ENCODE measurements at places on chromosomes 13 and 19. TPM values are rescaled to one million over a fixed set of nuclear protein-coding genes. Genes with fewer than 3 reads are reported as not detected.

LYL1 gene
- total RNA-seq = 0.34 TPM

VPS36 gene
- 34.0 TPM for total RNA-seq

SHC2 gene
- total RNA-seq = 0.11 TPM

RXFP2 gene
- total RNA-seq = not detected

PPM1N gene
- 0.80 TPM for total RNA-seq

KLK7 gene
- not detected for total RNA-seq

KLK12 gene
- not detected for total RNA-seq

CEACAM20 gene
- total RNA-seq = not detected

MAST1 gene
- total RNA-seq = 0.11 TPM

ERICH4 gene
- total RNA-seq = not detected

SH2D3A gene
- 1.3 TPM for total RNA-seq

TEX101 gene
- total RNA-seq = not detected

OR10H1 gene
- total RNA-seq = not detected

PGLYRP2 gene
- 0.17 TPM for total RNA-seq

GPC6 gene
- total RNA-seq = 1.1 TPM

KLHL1 gene
- total RNA-seq = not detected

- no peak for DNase-seq
Measured at GRCh38 chr13:98930151-98930591, 47.7 kb downstream of the DOCK9 start.

DNA sequence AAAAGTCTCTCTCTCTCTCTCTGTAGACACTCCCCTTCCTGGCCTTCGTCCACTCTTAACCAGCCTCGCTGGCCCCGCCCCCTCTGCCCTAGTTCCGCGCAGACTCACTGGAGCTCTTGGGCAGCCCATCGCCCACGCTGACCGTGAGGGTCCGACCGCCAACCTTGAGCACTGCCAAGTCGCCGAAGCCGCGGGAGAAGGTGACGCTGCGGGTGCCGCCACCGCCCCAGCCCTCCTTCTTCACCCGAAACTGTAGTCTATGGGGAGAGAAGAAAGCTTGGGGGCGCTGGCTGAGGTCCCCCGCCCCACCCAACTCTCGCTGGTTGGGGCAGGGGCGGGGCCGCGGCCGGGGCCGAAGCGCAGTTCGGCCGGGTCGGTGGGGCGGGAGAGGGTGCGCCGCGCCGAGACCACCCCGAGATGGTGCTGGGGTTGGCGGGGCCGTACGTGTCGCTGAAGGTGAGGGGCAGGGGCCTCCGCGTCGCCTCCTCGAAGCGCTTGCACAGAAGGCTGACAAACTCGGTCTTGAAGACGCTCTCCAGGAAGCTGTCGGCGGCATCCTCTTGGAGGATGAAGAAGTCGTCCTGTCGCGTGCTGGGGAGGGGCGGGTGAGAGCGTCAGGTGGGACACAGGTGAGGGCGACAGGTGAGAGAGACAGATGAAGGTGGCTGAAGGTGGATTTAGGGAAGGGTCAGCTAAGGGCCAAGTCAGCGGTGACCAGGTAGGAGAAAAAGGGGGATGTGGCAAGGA, 12.6 kb upstream of the ZNF414 start:
- peak; percentile 96 for DNase-seq

DNA sequence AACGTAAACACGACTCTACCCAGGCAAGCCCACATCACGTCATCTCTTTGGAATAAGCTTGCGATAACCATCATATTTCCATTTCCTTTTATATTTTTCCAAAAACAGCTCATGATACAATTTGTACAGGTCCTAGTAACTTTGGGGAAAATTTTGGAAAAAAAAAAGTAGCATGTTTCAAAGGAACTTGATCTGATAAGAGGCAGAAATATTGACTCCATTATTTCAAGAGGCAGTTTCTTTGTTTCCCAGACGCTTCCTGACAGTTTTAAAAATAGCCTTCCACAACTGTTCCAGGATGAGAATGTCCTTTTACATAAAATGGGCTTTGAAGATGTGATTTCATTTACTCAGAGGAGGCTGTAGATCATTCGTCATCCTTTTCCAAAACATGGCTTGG, 23.1 kb downstream of the KLF2 start:
- no peak for DNase-seq

- peak; percentile 64 for DNase-seq
Measured at GRCh38 chr13:39417643-39418042, 185.3 kb downstream of the LHFPL6 start.

GRCh38 chr13:85738696-85739320, 60.4 kb downstream of the SLITRK6 start:
- no peak for DNase-seq

DNA sequence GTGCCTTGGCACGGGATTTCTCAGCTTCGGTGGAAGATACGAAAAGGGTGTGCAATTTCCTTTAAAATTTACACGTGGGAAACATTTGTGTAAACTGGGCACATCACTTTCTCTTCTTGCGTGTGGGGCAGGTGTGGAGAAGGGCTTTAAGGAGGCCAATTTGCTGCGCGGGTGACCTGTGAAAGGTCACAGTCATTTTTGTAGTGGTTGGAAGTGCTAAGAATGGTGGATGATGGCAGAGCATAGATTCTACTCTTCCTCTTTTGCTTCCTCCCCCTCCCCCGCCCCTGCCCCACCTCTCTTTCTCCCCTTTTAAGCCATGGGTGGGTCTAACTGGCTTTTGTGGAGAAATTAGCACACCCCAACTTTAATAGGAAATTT, 7.2 kb downstream of the SLITRK5 start:
- no peak for DNase-seq

- DNase-seq = no peak
Measured at GRCh38 chr13:74052402-74052928, 81.7 kb downstream of the KLF12 start.

- DNase-seq = no peak
Measured at GRCh38 chr19:44303320-44303719, 1.5 kb downstream of the ZNF235 start.

- peak; percentile 20 for DNase-seq
Measured at GRCh38 chr13:96544957-96545356, 449.3 kb downstream of the OXGR1 start.

GRCh38 chr19:19559931-19560330, 21.9 kb downstream of the CILP2 start:
- no peak for DNase-seq

GRCh38 chr19:52520013-52520412, 7.5 kb upstream of the ZNF808 start:
- DNase-seq = no peak

- DNase-seq = no peak
Measured at GRCh38 chr19:28359431-28360414, 853.2 kb downstream of the UQCRFS1 start.

GRCh38 chr19:38022791-38023670, 116.0 kb downstream of the SIPA1L3 start:
- DNase-seq = no peak

- no peak for DNase-seq
Measured at GRCh38 chr13:106721599-106721998, 153.7 kb upstream of the ARGLU1 start.

DNA sequence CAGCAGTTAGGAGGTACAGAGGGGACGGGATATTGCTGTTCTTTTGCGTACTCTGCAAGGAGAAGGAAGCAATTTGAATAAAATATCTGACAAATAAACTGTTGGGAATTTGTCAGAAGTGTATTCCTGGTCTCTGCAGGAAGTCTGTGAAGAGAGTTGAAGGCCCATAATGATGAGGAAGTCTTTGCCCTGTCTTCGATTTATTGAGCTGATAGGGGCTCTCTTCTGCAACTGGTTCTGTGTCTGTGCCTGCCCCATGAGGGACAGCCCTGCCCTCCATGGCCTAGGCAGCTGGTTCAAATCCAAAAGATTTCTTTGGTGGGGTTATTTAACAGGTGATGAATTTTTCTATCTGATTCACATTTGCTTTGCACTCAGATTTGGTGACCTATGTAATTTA, 339.7 kb upstream of the EDNRB start:
- DNase-seq = no peak

DNA sequence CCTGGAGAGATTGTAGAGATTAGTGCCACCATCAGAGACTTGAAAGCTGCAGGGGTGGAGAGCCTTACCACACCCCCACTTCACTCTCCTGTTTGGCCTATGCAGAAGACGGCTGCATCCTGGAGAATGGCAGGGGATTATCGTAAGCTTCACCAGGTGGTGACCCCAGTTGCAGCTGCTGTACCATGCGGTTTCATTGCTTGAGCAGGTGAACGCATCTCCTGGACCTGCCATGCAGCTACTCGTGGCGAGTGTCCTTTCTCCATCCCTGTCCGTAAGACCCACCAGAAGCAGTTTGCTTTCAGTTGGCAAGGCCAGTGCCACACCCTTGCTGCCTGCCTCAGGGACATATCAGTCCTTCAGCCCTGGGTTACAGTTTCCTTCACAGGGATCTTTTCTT, 21.2 kb downstream of the PPP5C start:
- DNase-seq = no peak

DNA sequence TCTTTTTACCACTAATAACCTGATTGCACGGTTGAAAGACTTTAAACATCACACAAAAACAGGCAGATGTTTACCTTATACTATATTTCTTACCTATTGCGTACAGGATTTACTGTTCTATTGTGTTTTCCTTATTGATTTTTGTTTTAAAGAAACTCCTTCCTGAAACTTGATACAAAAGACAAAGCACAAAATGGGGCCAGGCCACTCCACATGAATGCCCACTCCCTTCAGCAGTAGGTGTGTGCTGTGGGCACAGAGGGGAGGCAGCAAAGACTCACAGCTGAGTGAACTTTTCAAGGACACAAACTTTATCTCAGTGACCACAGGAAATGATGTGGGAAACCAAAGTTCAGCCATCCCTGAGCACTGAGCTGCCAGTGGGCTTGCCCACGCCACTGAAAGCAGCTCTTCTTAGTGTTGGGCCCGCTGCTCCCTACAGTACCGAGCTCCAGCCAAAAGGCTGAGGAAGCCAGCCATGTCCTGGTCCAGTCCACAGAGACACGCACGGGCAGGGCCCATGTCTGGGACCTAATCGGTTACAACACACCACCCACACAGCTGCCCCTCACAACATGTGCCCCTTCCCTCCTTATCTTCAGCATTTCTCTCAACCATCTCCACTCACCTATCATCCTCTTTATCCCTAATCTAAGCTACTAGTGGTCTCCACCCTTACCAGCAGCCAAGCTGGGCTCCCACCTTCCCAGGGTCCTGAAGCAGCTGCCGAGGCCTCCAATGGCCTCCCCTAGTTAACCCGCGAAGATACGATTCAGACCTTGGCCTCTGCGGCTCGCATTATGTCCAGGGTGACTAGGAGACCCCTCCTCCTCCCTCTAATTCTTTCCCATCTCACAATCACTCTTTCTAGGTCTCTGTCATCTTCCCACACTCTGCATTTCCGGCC, 39.5 kb downstream of the ATP7B start:
- DNase-seq = no peak

- DNase-seq = no peak
Measured at GRCh38 chr19:14555918-14556661, 15.8 kb downstream of the NDUFB7 start.

GRCh38 chr19:1590641-1591397, 1.8 kb downstream of the MBD3 start:
- DNase-seq = no peak

GRCh38 chr19:23377276-23377675, 18.0 kb downstream of the ZNF91 start:
- DNase-seq = no peak

- no peak for DNase-seq
Measured at GRCh38 chr13:50936679-50937078, 27.1 kb downstream of the RNASEH2B start.

GRCh38 chr19:45121827-45122345, 28.9 kb downstream of the PPP1R37 start:
- no peak for DNase-seq

DNA sequence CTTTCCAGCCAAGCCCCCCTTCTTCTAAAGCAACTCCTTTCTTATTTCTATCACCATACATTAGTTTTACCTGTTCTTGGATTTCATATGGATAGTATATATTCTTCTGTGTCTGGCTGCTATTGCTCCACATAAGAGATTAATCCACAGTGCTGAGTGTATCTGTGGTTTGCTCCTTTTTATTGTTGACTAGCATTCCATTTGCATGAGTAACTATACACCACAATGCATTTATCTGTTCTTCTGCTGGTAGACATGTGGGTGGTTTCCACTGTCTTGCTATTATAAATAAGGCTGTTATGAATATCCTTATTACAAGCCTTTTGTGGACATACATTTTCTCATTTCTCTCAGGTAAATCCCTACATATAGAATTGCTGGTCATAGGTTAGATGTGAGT, 138.2 kb downstream of the SLC7A1 start:
- DNase-seq = peak; percentile 58
